Eye (tissue), 1 donor: ENCODE measurements at places on chromosomes 12 and 14.

- no peak for DNase-seq
Measured at GRCh38 chr12:61490526-61491498, 769.4 kb upstream of the USP15 start.

DNA sequence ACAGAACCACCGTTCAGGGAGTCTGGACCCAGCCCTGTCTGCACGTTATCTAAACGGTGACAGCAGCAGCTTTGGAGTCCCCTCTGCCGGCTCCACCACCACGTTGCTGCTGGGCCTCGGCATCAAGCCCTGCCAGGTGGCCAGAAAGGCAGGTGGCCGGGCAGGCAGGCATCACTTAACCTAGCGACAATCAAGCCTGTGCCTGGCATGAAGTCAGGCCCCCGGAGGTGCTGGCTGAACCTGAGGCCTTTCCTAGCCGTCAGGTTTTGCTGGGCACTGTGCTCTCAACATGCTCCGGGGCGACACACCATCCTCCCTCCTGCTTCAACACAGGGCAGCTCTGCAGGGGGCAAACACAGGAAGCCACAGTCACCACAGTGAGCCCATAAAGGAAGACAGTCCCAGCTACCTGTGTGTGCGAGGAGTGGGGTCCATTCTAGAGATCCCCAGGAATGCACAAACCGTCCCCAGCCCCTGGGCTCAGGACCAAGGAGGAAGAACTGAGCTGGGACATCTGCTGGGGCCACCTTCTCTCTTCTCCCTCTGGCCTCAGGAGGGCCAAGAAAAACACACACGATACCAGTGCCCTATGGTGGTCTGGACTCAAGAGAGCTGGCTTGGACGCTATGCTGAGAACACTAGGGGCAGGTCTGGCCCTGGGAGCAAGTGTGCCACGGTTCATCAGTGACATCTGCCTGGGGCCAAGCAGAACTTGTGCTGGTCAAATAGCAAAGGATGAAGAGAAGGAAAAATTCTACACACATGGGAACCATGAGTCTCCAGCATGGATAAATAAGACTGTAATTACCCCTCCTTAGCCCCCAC lies 44.7 kb downstream of the CCDC88C start:
- no peak for DNase-seq

DNA sequence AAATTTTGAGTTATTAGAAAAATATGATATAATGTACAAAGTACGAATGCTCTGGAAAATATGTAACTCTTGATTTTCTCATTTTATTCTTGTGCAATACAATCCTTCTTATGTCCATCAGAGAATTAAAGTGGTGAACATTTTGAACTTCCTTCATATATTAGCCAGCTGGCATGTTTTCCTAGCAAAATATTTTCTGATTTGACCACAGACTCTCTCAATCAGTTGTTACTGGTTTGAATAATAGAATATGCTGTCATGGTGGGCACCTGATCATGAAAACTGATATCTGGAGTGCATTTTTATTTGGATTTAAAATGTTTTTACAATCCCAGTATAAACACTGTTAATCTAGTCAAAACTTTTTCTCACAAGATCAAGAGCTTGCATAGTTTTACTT lies 24.2 kb downstream of the PARPBP start:
- DNase-seq, result peak; percentile 33

DNA sequence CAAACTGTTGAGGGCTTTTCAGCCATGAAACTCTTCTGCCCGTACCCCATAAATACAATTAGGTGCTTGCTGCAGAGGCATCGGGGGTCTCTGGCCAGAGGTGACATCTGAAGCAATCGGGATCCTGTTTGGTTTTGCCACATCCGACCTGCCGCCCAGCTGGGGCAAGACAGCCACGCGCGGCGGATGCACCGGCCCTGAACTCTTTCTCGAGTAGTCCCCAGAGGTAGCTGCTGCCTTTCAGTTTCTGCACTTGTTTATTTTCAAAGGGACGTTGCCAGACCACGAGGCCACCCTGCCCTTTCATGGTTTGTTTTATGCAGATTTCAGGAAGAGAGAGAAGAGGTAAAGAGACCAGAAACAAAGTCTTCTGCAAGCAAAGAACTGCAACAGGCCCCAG lies 10.6 kb upstream of the MLXIP start:
- DNase-seq, result no peak

- DNase-seq, result peak; percentile 39
Measured at GRCh38 chr12:44716711-44717110, 159.4 kb downstream of the NELL2 start.

GRCh38 chr12:30783946-30784345 lies 29.2 kb upstream of the CAPRIN2 start:
- DNase-seq, result no peak

DNA sequence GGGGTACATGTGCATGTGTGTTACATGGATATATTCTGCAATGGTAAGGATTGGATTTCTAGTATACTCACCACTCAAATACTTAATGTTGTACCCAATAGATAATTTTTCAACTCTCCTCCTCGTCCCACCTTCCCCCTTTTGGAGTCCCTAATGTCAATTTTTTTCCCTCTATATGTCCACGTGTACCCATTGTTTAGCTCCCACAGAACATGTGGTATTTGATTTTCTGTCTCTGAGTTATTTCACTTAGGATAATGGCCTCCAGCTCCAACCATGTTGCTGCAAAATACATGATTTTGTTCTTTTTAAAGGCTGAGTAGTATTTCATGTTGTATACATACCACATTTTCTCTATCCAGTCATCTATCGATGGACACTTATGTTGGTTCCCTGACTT lies 97.2 kb upstream of the TMTC1 start:
- DNase-seq, result no peak

- no peak for DNase-seq
Measured at GRCh38 chr14:103241531-103241930, 92.5 kb upstream of the EIF5 start.

DNA sequence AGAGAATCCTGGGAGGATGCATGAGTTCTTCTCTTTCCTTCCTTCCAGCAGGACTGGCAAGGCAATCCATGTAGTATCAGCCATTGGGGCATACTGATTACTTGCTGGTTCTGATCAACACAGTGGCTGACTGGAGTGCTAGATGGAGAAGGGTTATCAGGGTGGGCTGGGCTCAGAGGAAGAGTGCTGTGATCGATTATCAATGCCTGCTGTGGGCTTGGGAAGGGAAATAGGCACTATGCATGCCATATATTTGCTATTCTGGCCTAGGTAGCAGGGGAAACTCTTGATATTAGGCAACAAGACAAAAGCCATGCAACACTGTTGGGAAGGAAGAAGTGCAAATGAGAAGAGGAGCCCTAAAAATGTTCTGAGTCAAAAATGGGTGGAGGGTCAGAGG lies 45.8 kb downstream of the HRK start:
- DNase-seq, result no peak

DNA sequence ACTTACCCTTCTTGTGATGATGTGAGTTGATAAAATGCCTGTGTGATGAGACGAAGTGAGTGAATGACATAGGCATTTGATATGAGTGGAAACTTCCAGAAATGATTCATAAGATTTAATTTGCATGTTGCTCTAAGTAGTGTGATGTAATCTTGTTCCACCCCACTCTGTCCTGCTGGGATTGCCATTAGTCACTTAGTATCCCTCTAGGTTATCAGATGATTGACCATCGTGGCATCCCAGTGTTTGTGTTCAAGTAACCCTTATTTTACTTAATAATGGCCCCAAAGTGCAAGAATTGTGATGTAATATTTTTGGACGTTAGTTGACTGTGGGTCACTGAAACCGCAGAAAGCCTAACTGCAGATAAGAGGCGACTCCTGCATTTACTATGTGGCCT lies 214.4 kb upstream of the DIO2 start:
- peak; percentile 11 for DNase-seq

DNA sequence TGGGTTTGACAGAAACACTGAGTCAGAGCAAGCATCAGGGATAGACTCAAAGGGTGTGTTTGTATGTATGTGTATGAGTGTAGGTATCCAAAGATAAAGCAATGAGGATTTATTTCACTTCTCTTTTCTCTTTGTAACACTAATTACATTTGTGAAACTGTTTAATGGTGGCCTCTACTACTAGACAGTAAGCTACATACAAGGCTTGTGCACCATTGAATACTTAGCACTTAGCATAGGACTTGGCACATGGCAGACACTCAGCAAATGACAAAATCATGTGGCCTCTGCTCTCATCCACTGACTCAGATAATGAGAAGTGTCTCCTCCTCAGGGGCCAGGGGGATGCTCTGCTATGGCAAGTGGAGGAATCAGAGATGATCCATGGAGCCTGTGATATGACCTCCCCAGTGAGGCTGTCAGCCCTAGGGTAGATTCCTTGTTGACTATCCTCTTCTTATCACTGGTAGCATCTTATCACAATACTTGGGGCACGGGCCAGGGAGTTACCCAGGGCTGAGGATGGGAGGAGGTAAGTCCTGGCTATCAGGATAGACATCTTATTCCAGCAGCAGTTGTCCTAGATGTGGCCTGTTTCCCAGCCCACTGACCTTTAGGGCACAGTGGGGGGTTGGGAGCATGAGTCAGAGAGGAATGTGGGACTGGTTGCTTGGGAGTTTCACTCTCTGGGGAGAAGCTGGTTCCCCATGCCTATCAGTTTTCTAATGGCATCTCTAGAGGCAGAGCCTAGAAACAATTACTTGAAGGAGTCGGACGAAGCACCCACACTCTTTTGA lies 71.2 kb upstream of the HOXC13 start:
- DNase-seq, result peak; percentile 26

- no peak for DNase-seq
Measured at GRCh38 chr12:128510511-128510910, 243.5 kb downstream of the TMEM132C start.

GRCh38 chr12:99063182-99063581 lies 418.1 kb downstream of the APAF1 start:
- no peak for DNase-seq
